Psoas muscle (tissue), 8 donors: ENCODE measurements at places on chromosomes 3 and 15. TPM values are rescaled to one million over a fixed set of nuclear protein-coding genes. Genes with fewer than 3 reads are reported as not detected.

GRCh38 chr3:71138410-71138809 lies 445.1 kb downstream of the FOXP1 start:
- DNase-seq: no peak

DNA sequence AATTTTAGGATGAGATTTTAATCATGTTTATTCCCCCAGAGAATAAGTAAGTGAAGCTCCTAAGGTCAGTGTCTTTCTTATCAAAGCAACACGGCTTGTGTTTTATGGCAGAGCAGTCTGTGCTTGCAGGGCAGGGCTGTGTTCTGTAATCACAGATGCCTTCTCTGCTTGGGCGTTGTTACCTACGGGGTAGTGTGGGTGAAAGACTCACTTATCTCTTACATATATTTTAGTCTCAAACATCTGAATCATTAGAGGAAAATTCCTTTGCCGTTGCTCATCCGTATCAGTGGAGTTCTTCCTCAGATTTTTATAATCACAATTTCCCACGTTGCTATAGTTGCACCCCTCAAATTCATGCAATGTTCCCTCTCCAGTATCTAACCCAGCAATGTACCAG lies 271.7 kb upstream of the MEIS2 start:
- DNase-seq: no peak

GRCh38 chr15:71207141-71207540 lies 91.9 kb downstream of the THSD4 start:
- DNase-seq: no peak

MKRN3 gene
- 0.86 TPM for polyA plus RNA-seq

CKMT1B gene
- polyA plus RNA-seq: not detected
